ENCODE measurements at places on chromosomes 7 and 10.
A peak's percentile ranks its signal among the peaks of the same experiment; 100 is the strongest.

GRCh38 chr10:91496016-91496415, 85.9 kb downstream of the HECTD2 start:
- no peak for DNase-seq

DNA sequence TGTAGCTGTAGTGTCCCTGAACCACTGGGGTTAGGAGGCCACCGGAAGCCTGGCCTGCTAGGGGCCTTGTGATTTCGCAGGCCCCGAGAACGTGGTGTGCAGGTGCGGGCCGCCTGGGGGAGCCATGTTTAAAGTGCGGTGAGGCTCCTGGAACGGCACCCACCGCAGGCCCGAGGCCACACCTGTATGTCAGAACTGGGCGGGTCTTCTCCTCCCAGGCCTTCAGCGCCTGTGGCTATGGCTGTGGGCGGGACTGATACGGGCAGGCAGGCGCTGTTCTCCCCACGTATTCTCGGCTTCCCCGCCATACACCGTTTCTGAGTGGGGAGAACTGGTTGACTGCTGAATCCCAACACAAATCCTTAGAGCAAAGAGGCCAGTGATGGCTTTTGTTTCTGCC, 74.8 kb downstream of the DNAJB6 start:
- DNase-seq = peak; percentile 67

GRCh38 chr10:65194126-65194525, 1672.9 kb downstream of the REEP3 start:
- DNase-seq = peak; percentile 38

GRCh38 chr7:28328822-28329660, 83.3 kb upstream of the CREB5 start:
- no peak for DNase-seq

GRCh38 chr10:727162-727790, 37.8 kb upstream of the DIP2C start:
- DNase-seq = no peak

DNA sequence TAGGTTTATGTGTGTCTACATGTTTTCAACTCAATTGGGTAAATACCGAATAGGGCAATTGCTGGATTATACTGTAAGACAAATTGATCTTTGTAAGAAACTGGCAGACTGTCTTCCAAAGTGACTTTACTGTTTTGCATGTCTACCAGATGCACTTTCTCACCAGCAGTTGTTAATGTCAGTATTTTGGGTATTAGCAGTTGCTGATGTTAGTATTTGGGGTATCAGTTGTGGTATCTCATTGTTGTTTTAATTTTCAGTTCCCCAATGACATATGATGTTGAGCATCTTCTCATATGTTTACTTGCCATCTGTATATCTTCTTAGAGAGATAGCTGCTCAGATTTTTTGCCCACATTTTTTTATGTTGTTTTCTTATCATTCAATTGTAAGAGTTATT, 10.6 kb downstream of the PDE6C start:
- no peak for DNase-seq

GRCh38 chr7:142420554-142421362, 162.9 kb upstream of the PRSS58 start:
- peak; percentile 30 for DNase-seq

DNA sequence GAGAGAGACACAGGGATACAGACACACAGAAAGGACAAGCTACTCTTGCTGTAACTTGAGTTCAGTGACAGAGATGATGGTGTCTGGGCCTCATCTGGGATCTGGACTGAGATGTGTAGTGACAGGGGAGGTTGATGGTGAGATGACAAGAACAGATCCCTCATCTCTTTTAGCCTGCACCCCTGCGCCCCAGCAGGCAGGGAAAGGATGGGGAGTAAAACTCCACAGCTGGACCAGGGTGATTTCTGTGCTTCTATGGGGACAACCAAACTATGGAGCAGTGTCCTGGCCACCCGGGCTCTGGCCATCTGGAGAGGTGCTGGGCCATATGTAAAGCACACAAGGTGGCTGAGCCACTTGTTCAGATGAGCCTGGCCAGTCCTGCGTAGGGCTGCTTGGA, 4.5 kb upstream of the LRRC18 start:
- DNase-seq = no peak

DNA sequence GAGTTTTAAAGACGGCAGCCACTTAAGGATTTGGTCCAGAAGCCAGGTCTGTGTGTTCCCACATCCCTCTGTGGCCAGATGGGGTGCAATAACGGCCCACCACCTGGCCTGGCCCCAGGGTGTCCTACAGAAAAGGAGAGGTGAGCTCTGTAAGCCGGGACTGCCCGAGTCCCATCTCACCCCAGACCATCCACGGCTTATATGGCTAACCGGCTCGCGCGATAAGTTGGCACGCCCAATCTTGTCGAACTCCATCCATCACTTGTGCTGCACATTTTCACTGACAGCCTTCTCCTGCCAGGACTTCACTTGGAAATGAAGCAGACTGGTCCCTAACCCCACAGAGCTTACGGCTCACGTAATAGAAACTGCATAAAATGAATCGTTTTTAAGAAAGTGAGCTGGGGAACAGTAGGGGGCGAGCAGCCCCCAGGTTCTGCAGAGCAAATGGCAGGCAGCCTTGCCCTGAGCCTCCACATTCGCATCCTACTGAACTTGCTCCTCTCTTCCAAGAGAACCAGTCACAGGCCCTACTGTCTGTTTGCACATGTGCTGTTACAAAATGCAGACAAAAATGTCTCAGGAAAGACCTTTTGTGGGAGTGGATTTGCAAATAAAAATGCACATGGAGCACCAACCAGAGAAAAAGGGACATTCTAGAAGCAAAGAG, 98.2 kb downstream of the TNS3 start:
- DNase-seq = no peak

- DNase-seq = no peak
Observed at GRCh38 chr10:51406581-51406980, 292.8 kb downstream of the CSTF2T start.

- no peak for DNase-seq
Observed at GRCh38 chr7:150311146-150311545, 12.0 kb upstream of the LRRC61 start.

GRCh38 chr10:62651341-62651740, 153.2 kb upstream of the ADO start:
- no peak for DNase-seq

DNA sequence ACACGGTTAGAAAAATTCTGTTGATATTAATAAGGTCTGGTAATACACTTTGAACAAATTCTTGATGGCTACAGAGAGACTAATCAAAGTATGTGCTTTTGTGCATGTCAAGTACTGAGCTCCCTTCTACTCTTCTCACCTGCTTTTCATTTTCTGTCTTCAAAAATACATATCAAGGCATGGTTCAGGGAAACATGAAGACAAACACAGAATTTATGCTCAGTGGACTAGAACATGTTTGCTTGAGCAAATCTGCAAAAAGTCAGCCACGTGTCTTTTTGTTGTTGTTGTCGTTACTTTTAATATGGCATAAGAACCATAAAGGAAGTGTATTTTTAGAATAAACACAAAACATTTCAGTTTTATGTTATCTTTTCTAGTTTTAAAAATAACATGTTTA, 21.9 kb downstream of the CDK13 start:
- DNase-seq = no peak

- DNase-seq = no peak
Observed at GRCh38 chr10:18449611-18450026, 201.8 kb downstream of the NSUN6 start.

- DNase-seq = no peak
Observed at GRCh38 chr7:74512762-74513161, 59.1 kb downstream of the GTF2IRD1 start.

DNA sequence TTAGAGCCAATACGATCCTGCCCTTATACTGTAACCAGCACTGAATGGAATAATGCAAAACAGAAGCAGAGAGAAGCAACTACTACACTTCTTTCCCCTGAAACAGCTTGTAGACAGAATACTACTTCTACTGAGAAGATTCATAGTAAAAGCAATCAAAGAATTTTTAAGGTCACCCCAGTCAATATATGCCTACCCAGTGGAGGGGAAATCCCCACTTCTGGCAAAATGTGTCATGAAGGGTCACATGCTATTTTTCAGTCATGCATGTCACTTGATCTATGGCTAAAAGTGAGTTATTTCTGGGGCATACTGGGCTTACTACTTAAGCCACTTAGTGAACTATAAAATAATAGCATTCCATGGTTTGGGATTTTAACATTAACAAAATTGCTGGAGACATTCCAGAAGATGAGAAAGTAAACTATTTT, 25.6 kb downstream of the IRF5 start:
- no peak for DNase-seq

GRCh38 chr10:128160297-128160711, 34.1 kb upstream of the MKI67 start:
- DNase-seq = no peak

GRCh38 chr10:91652364-91652763, 19.5 kb upstream of the PPP1R3C start:
- DNase-seq = peak; percentile 65

- no peak for DNase-seq
Observed at GRCh38 chr10:21728618-21729017, 194.6 kb downstream of the MLLT10 start.

DNA sequence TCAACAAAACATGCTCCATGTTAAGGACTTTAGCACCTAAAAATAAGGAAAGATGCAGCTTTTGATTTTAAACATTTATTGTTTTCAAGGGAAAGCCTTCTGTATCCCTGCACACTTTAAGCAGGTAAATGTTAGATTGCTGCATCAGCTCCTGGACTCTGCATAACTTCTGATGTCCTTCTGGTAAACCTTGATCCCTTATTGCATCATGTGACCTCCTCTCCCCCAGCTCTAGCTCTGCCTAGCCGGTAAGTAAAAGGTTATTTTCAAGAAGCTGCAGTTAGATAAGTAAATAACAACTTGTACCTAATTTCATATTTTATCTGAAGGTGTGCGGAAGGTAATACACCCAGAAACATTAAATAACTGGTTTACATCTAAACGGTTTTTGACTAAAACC, 37.5 kb downstream of the PDK4 start:
- DNase-seq = no peak

- peak; percentile 68 for DNase-seq
Observed at GRCh38 chr10:47165711-47166404, 134.1 kb upstream of the GDF10 start.

DNA sequence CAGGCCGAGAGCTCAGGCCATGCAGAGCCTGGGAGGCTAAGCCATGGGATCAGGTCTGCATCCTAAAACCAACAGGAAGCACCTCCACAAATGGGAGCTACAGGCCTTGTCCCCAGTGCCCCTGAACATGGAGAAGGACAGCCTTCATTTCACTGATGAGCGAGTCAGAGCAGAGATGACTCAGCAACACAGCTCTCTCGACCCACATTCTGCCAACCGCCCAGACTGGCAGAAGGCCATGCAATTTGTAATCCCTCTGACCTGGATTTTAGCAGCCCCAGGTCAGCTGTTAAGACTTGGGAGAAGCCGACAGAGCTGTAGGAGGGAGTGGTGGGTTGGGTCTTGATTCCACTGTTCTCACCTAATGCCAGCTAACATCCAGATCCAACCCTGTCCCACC, 25.5 kb downstream of the VOPP1 start:
- peak; percentile 99 for DNase-seq

GRCh38 chr7:80563561-80564327, 51.9 kb upstream of the GNAT3 start:
- DNase-seq = no peak

DNA sequence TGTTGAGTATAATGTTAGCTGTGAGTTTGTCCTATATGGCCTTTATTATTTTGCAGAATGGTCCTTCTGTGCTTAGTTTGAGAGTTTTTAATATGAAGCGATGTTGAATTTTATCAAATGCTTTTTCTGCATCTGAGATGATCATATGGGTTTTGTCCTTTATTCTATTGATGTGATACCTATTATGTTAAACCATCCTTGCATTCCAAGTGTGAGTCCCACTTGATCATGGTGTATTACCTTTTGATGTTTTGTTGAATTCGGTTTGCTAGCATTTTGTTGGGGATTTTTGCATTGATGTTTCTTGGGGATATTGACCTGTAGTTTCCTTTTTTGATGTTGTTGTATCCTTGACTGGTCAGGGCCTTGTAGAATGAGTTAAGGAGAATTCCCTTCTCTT, 166.4 kb downstream of the MLLT10 start:
- no peak for DNase-seq

DNA sequence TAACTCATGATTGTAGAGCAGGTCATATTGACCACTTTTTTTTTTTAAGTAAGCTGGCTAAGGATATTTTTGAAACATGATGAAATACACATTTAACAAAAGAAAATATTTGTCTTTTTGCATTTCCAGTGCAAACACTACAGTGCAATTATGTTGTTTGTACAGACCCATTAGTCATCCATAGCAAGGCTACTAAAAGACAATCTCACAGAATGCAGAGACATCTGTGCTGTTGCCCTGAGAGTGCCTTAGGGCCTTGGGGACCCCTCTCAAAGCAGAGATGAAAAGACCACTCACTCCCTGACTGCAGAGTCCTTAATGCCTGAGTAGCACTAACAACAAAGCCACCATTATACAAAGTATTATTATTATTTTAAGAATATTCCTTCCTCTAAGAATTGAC, 104.5 kb downstream of the NRCAM start:
- DNase-seq = no peak

All from H4 (cell line).